ENCODE measurements at places on chromosomes 7 and 10.

DNA sequence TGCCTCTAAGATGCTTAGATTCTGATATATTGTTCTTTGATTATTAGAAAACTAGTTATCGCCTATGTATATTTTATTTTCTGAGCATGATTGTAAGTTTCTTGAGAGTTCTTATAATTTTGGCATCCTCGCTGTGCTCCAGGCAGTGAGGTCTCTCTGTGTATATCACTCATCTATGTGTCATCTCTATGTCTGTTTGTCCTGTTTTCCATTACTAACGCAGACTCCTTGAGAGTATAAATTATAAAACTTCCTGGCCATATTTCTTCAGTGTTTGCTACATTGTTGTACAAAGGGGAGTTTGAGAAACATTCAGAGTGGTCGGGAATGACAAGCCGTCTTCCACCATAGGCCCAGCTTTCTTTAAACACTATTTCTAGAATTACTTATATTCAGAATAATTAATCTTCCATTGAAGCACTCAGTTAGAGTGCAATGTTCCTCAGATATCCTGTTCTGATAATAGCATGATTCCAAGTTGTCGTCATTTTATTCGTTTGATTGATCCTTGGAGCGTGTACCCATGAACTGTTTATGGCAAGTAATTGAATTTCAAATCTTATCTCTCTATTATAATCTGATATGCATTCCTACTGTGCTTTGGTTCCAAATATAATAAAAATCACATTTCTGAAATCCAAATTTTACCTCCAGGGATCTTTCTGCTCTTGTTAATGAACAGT, 206.6 kb downstream of the BAMBI start:
- H3K27me3 ChIP-seq = no peaks in the 10 kb centered on the region
- no peaks in the 10 kb centered on the region for H3K36me3 ChIP-seq
- no peaks in the 10 kb centered on the region for H3K4me1 ChIP-seq
- H3K4me3 ChIP-seq = no peak overlapping the region

GRCh38 chr7:45574416-45574668, 174 bp downstream of the ADCY1 start:
- no peaks in the 10 kb centered on the region for H3K4me1 ChIP-seq
- H3K36me3 ChIP-seq = no peaks in the 10 kb centered on the region
- no peak for DNase-seq
- H3K27ac ChIP-seq = no peak overlapping the region

DNA sequence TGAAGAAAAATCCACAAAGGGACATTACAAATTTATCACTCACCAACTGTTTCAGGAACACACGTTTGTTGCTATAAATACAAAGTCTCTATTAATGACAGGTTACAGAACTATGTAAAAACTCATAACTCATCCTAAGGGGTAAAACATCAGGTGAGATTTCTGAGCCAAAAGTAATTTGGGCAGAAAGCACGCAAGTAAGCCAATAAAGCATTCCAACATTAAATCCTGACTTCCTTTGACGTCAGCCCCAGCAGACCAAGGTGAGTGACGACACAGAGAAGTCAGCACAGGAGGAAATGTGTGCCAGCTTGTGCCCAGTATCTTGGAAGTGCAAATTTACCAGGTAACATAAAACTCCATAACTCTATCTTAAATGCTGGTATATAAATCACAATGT, 45.7 kb downstream of the IMMP2L start:
- H3K36me3 ChIP-seq = peaks cover 3% of the 10 kb centered on the region
- H3K27me3 ChIP-seq = no peaks in the 10 kb centered on the region
- no peak overlapping the region for H3K4me3 ChIP-seq
- no peaks in the 10 kb centered on the region for H3K4me1 ChIP-seq

GRCh38 chr7:2494191-2495130, 18.3 kb upstream of the GRIFIN start:
- H3K4me1 ChIP-seq = no peaks in the 10 kb centered on the region
- H3K27me3 ChIP-seq = peaks cover 8% of the 10 kb centered on the region
- H3K36me3 ChIP-seq = no peaks in the 10 kb centered on the region

- H3K36me3 ChIP-seq = no peaks in the 10 kb centered on the region
- DNase-seq = no peak
- H3K4me3 ChIP-seq = no peak overlapping the region
- no peaks in the 10 kb centered on the region for H3K27me3 ChIP-seq
- no peak overlapping the region for H3K27ac ChIP-seq
These were observed 16.2 kb downstream of the MACC1 start for GRCh38 chr7:20200971-20201370.

- peak overlapping the region; percentile 41 for H3K4me3 ChIP-seq
- no peaks in the 10 kb centered on the region for H3K27me3 ChIP-seq
- H3K27ac ChIP-seq = peak overlapping the region; percentile 72
- no peak for DNase-seq
These were observed 66.2 kb downstream of the FAM53B start for GRCh38 chr10:124677749-124678556.

GRCh38 chr10:88012641-88013040, 149.2 kb downstream of the PTEN start:
- H3K4me1 ChIP-seq = no peaks in the 10 kb centered on the region
- H3K27ac ChIP-seq = no peak overlapping the region
- H3K36me3 ChIP-seq = no peaks in the 10 kb centered on the region
- no peak overlapping the region for H3K4me3 ChIP-seq
- no peaks in the 10 kb centered on the region for H3K27me3 ChIP-seq

GRCh38 chr10:131955591-131956340, 26.0 kb downstream of the BNIP3 start:
- DNase-seq = no peak
- H3K27me3 ChIP-seq = no peaks in the 10 kb centered on the region
- H3K27ac ChIP-seq = no peak overlapping the region
- peaks cover 37% of the 10 kb centered on the region for H3K36me3 ChIP-seq

GRCh38 chr10:10917031-10917430, 100.6 kb upstream of the CELF2 start:
- no peak overlapping the region for H3K27ac ChIP-seq
- H3K27me3 ChIP-seq = no peaks in the 10 kb centered on the region
- H3K4me3 ChIP-seq = no peak overlapping the region
- no peaks in the 10 kb centered on the region for H3K36me3 ChIP-seq

- no peak for DNase-seq
- H3K27ac ChIP-seq = no peak overlapping the region
- H3K4me1 ChIP-seq = no peaks in the 10 kb centered on the region
These were observed 20.0 kb upstream of the RBM33 start for GRCh38 chr7:155624412-155624811.

DNA sequence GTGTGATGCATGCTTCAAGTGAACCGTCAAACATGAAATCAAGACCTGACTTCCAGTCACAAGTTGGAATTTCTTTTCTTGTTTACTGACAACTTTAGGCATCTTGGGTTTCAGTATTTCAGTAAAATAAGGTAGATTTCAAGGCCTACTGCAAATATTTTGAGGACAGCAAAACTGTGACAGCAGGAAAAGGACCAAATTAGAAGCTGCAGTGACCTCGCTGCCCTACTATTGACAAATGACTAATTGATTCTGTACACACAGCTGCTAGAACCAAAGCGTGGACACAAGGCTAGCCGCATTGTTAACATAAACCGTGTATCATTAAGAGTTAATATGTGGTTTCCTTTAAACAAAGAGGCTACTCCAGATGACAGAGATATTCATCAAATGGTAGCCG, 105.7 kb upstream of the SEC61G start:
- DNase-seq = no peak
- no peak overlapping the region for H3K27ac ChIP-seq
- H3K4me3 ChIP-seq = no peak overlapping the region

DNA sequence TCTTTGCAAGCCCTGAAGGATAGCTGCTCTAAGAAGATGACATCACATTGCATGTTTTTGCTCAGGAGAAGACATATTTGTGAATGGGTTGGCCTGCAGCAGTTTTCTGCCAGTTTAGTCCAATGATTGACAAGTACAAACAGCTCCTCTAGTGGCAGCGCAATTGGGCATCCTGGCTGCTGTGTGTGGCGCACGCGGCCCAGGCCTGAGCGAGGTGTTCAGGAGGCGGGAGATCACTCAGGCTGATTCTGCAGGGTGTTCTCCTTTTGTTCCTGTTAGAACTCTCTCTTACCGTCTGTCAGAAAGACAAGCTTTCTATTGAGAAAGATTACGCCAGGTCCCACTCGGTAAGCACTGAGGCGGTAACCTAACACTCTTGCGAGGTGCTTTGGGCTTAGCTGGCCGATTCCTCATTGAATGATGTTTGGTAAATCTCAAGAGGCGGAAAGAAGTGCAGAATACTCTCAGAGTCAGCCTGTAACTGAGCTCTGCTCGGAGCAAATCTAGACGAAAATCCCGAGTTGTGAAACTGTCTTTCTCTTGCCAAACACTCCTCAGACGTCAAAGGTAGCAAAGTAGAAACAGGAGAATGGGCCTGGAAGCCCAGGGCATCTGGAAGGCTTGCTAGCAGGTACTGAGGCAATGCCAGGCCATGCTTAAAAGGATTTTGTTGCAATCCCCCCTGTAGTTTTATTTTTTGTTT, 219.2 kb upstream of the BMPER start:
- H3K27ac ChIP-seq = no peak overlapping the region
- H3K36me3 ChIP-seq = no peaks in the 10 kb centered on the region
- DNase-seq = no peak
- H3K4me3 ChIP-seq = no peak overlapping the region

DNA sequence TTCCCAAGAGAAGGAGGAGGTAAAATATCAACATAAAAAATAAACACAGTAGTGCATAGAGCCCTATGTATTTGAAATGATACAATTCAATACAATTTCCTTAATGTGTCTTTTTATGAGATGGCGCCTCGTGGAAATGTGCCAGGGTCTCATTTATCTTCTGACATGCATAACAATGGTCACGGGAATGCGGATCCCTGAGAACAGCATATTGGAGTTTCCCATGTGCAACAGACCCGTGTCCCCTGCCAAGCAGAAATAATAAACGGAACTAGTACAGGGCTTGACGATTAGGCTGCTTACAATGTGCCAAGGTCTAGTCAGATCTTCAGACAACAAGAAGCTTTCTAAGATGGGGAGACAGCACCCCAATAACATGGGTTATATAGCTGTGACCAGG, 217.9 kb downstream of the ARHGAP21 start:
- H3K36me3 ChIP-seq = no peaks in the 10 kb centered on the region
- H3K27ac ChIP-seq = no peak overlapping the region
- no peak overlapping the region for H3K4me3 ChIP-seq
- H3K4me1 ChIP-seq = no peaks in the 10 kb centered on the region

- no peak overlapping the region for H3K4me3 ChIP-seq
- no peaks in the 10 kb centered on the region for H3K36me3 ChIP-seq
- no peaks in the 10 kb centered on the region for H3K4me1 ChIP-seq
- DNase-seq = no peak
- H3K27ac ChIP-seq = no peak overlapping the region
- no peaks in the 10 kb centered on the region for H3K27me3 ChIP-seq
These were observed 16.7 kb downstream of the USP6NL start for GRCh38 chr10:11594589-11595394.

DNA sequence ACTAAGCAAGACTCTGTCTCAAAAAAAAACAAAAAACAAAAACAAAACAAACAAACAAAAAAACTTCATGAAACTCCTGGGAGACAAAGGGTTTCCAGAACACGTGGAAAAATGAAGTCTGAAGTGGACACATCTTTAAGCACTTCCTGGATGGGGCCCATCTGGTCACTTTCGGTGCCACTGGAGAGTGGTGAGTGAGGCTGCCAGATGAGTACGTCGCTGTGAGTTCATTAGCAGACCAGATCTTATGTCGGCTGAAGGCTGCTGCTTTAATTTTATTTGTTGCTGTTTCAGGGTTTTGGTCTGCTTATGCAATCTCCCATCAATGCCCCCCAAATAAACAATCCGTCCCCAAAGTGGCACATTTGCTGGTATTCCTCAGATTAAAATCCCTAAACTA, 64.4 kb downstream of the NPTX2 start:
- H3K36me3 ChIP-seq = no peaks in the 10 kb centered on the region
- no peaks in the 10 kb centered on the region for H3K4me1 ChIP-seq
- no peak overlapping the region for H3K4me3 ChIP-seq

DNA sequence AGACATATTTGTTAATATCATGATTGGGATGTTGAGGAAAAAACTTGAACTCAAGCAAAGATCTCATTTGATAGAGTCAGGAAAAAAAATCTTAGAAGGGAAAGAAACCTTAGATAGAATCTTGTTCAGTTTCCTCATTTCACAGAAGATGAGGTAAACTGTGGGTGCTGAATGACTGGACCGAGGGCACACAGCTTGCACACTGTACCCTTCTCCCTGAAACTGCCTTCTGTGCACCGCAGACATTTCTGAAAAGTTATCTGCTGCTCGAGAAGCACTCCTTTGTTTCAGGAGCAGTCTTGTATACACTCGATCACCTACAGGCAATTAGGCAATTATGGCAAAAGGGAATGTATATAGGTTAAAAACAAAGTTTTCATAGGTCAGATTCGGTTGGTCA, 167.4 kb downstream of the SKAP2 start:
- no peak overlapping the region for H3K4me3 ChIP-seq
- no peaks in the 10 kb centered on the region for H3K4me1 ChIP-seq
- DNase-seq = no peak
- H3K27me3 ChIP-seq = peaks cover 4% of the 10 kb centered on the region

DNA sequence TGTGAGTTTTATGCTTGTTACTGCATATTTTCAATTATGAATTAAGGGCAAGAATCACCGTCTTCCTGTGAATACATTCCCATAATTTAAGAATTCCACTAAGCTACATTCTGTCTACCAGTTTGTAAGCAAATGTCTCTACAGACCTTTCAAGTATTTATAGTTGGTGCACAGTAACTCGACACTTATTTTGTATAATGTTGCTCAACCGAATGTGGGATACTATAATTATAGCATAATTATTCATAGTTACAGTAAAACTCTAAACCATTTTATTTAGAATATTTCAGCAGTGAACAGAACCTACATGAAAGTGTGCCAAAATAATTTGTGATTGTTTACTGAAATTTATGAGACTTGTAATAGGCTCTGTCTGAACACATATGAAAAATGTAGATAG, 17.3 kb upstream of the CUBN start:
- H3K4me3 ChIP-seq = no peak overlapping the region
- H3K27me3 ChIP-seq = no peaks in the 10 kb centered on the region
- H3K27ac ChIP-seq = no peak overlapping the region
- no peaks in the 10 kb centered on the region for H3K36me3 ChIP-seq
- no peaks in the 10 kb centered on the region for H3K4me1 ChIP-seq

GRCh38 chr10:22646388-22646853, 68.0 kb downstream of the PIP4K2A start:
- peaks cover 85% of the 10 kb centered on the region for H3K4me1 ChIP-seq
- H3K27ac ChIP-seq = peak overlapping the region; percentile 70
- DNase-seq = no peak
- no peaks in the 10 kb centered on the region for H3K27me3 ChIP-seq
- no peak overlapping the region for H3K4me3 ChIP-seq
- no peaks in the 10 kb centered on the region for H3K36me3 ChIP-seq

GRCh38 chr10:28393956-28394568, 91.2 kb upstream of the MPP7 start:
- no peaks in the 10 kb centered on the region for H3K4me1 ChIP-seq
- H3K27me3 ChIP-seq = no peaks in the 10 kb centered on the region
- H3K4me3 ChIP-seq = no peak overlapping the region
- DNase-seq = peak; percentile 32
- H3K36me3 ChIP-seq = no peaks in the 10 kb centered on the region
- no peak overlapping the region for H3K27ac ChIP-seq

GRCh38 chr10:22931948-22932347, 4.1 kb downstream of the ARMC3 start:
- H3K4me3 ChIP-seq = no peak overlapping the region
- peaks cover 7% of the 10 kb centered on the region for H3K27me3 ChIP-seq
- H3K27ac ChIP-seq = no peak overlapping the region

GRCh38 chr10:91049988-91050360, 129.1 kb upstream of the ANKRD1 start:
- H3K36me3 ChIP-seq = no peaks in the 10 kb centered on the region
- no peak overlapping the region for H3K4me3 ChIP-seq
- H3K4me1 ChIP-seq = no peaks in the 10 kb centered on the region
- H3K27me3 ChIP-seq = no peaks in the 10 kb centered on the region
- no peak for DNase-seq
- H3K27ac ChIP-seq = no peak overlapping the region

All from effector memory CD4-positive, alpha-beta T cell (primary cell).